Neural crest cell (in vitro differentiated cells): ENCODE measurements at places on chromosomes 3 and 15.

GRCh38 chr15:90082140-90082715 lies 20.0 kb downstream of the IDH2 start:
- no peak for DNase-seq

GRCh38 chr15:68429691-68430470 lies 2.1 kb downstream of the ITGA11 start:
- DNase-seq, result no peak

GRCh38 chr3:24678421-24678865 lies 183.8 kb upstream of the THRB start:
- DNase-seq, result no peak

GRCh38 chr3:9469986-9470385 lies 72.6 kb downstream of the SETD5 start:
- no peak for DNase-seq

DNA sequence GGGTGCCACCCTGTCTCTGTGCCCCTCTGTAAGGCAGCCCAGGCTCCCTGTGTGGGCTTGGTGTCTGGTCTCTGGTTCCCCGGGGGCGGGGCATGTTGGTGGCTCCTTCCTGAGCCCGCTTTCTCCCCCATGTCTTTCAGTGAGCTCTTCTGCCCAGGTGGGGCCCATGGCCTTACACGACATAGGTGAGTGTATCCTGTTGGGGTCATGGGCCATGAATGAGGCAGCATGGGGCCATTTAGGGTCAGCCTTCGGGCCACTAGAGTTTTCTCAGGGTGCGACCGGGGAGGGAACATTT lies 195.1 kb downstream of the UBE3A start:
- no peak for DNase-seq

DNA sequence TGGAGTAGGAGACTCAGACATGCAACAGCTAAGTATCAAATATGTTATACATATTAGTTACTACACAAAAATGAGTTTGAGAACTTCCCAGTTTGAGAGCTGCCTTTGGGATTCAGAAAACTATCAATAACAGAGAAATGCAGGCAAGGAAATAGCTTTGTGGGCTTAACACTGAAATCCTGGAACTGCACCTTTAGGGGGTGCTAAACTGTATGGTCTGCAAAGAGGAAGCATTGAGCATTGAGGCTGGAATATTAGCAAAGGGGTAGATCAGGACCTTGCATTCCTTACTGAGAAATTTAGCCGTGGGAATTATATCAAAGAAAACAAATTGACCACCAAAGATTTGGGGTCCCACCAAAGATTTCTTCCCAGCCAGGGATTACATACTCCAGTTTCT lies 580.0 kb downstream of the ZNF385D start:
- DNase-seq, result peak; percentile 3

DNA sequence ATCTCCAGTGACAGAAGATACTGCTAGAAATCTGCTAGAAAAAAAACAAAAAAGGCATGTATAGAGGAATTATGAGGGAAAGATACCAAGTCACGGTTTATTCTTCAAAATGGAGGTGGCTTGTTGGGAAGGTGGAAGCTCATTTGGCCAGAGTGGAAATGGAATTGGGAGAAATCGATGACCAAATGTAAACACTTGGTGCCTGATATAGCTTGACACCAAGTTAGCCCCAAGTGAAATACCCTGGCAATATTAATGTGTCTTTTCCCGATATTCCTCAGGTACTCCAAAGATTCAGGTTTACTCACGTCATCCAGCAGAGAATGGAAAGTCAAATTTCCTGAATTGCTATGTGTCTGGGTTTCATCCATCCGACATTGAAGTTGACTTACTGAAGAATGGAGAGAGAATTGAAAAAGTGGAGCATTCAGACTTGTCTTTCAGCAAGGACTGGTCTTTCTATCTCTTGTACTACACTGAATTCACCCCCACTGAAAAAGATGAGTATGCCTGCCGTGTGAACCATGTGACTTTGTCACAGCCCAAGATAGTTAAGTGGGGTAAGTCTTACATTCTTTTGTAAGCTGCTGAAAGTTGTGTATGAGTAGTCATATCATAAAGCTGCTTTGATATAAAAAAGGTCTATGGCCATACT lies 4.0 kb downstream of the B2M start:
- DNase-seq, result no peak
